ENCODE measurements at places on chromosomes 6 and 20. TPM values are rescaled to one million over a fixed set of nuclear protein-coding genes. Genes with fewer than 3 reads are reported as not detected.

- H3K27ac ChIP-seq, result no peak overlapping the region
- H3K36me3 ChIP-seq, result peaks cover 8% of the 10 kb centered on the region
- no peaks in the 10 kb centered on the region for H3K27me3 ChIP-seq
Measured at GRCh38 chr6:158497620-158498019, 62.3 kb upstream of the TMEM181 start.

- no peak overlapping the region for H3K27ac ChIP-seq
- H3K36me3 ChIP-seq, result no peaks in the 10 kb centered on the region
- DNase-seq, result no peak
- H3K27me3 ChIP-seq, result no peaks in the 10 kb centered on the region
- no peak overlapping the region for H3K4me3 ChIP-seq
Measured at GRCh38 chr6:141874930-141875602, 257.7 kb upstream of the GJE1 start.

- DNase-seq, result no peak
- H3K4me1 ChIP-seq, result no peaks in the 10 kb centered on the region
- no peak overlapping the region for H3K27ac ChIP-seq
- peaks cover 10% of the 10 kb centered on the region for H3K27me3 ChIP-seq
- no peak overlapping the region for H3K4me3 ChIP-seq
Measured at GRCh38 chr6:105045526-105045925, 88.6 kb downstream of the LIN28B start.

CST4 gene
- total RNA-seq, result not detected

COL12A1 gene
- 0.05 TPM for total RNA-seq

RPP40 gene
- total RNA-seq, result 16.4 TPM

MYBL2 gene
- 108 TPM for total RNA-seq
